ENCODE measurements at places on chromosomes 4 and X.
A peak's percentile ranks its signal among the peaks of the same experiment; 100 is the strongest.

DNA sequence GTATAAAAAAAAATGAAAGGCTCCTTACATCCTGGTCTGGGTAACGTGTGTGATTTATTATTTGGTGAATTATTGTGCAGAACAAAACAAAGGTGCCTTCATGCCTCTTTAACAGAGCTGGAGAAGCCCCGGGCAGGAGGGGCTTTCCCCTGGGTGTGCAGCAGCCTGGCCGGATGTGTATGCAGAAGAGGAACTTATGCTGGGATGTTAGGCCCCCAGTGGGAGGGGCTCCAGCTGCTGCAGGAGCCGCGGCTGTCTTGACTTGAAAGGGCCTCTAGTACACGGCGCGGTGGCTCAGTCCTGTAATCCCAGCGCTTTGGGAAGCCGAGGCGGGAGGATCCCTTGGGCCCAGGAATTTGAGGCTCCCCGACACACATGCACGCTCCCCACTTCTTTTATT lies 16.0 kb downstream of the CCNQ start:
- DNase-seq: peak; percentile 16

GRCh38 chr4:82508806-82509428 lies 52.9 kb downstream of the TMEM150C start:
- DNase-seq: no peak

- no peak for DNase-seq
Observed at GRCh38 chr4:11151500-11151899, 277.2 kb downstream of the HS3ST1 start.

- DNase-seq: no peak
Observed at GRCh38 chrX:135421932-135422809, at the start of gene SMIM10L2A. SMIM10L2A (plus strand) TSS chrX:135421944; CDS start chrX:135422132, 188 bp downstream.

DNA sequence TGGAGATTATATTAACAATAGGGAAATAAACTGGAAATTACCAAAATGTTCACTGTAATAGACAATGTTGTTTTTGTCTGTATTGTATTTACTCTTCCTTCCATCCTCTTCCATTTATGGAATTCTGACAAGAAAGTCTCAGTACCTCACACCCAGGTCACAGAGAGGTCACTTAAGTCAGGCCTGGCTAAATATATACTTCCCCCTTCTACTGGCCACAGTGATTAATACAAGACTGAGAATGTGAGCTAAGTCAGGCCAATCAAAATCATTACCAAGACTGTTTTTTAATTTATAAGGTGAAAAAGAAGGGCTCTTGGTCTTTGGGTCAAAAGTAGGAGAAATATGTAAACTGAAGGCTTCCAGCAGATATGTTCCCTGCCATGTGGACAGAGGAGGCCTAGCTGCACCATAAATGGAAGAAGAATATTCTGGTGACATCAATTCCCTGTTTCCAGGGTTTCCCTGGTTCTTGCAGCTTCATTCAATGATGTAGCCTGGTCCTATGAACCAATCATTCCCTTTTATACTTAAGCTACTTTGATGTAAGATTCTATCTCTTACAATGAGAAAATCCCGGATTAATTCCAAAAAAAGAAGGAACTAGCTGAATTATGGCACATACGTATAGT lies 64.3 kb downstream of the LRBA start:
- DNase-seq: no peak

- DNase-seq: no peak
Observed at GRCh38 chrX:44043496-44043895, 70.3 kb upstream of the NDP start.

DNA sequence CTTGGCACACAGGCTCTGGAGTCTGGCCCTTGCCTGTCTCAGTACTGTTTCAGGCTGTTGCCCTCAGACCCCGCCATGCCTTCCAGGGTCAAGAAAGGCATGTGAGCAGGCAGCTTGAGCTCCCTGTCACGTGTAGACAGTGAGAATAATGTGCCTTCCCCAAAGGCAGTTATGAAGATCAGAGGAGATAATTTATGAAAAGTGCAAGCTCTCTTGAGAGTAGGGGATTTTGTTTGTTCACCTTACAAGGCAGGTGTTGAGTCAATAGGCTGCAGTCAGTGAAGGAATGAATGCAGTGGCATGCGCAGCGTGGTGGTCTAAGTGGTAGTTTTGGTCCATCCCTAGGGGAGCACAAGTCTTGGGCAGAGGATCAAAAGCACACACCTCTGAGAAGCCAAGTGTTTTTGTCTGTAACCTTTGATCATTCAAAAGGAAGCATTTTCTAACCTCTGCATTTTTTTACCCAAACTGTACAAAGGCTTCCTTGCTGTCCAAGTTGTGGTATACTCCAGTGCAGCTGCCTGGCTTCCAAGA lies 14.4 kb downstream of the HADH start:
- no peak for DNase-seq

- DNase-seq: no peak
Observed at GRCh38 chr4:2135083-2135482, 76.0 kb downstream of the NAT8L start.

- DNase-seq: no peak
Observed at GRCh38 chr4:96248225-96248624, 408.3 kb downstream of the PDHA2 start.

GRCh38 chr4:73976716-73977115 lies 5.1 kb downstream of the PF4 start:
- DNase-seq: no peak

- no peak for DNase-seq
Observed at GRCh38 chr4:183344523-183345255, 22.5 kb upstream of the CLDN24 start.

DNA sequence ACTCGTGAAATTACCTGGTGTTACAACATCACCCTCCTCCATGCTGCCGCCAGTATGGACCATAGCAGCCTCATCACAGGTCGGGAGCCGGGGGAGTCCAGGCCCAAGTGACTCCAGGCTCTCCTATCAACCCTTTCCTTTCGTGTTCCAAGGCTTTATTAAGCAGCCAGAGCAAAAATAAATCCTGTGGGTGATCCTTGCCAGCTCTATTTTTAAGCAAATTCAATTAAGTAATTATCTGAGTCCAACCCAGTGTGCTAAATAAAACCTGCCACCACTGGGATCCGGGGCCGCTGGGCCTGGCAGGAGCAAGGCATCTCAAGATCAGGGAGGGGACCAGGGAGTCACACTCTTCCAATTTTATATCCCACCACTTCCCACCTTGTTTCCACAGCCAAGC lies 80.7 kb upstream of the PRPS1 start:
- no peak for DNase-seq

Measured in neural crest cell (in vitro differentiated cells).